ENCODE measurements at places on chromosomes 3 and 15.

GRCh38 chr3:61808999-61809398 is 247.6 kb downstream of the PTPRG start:
- no peak for DNase-seq

GRCh38 chr3:111761309-111761795 is 97.7 kb upstream of the PHLDB2 start:
- DNase-seq: peak; percentile 87

DNA sequence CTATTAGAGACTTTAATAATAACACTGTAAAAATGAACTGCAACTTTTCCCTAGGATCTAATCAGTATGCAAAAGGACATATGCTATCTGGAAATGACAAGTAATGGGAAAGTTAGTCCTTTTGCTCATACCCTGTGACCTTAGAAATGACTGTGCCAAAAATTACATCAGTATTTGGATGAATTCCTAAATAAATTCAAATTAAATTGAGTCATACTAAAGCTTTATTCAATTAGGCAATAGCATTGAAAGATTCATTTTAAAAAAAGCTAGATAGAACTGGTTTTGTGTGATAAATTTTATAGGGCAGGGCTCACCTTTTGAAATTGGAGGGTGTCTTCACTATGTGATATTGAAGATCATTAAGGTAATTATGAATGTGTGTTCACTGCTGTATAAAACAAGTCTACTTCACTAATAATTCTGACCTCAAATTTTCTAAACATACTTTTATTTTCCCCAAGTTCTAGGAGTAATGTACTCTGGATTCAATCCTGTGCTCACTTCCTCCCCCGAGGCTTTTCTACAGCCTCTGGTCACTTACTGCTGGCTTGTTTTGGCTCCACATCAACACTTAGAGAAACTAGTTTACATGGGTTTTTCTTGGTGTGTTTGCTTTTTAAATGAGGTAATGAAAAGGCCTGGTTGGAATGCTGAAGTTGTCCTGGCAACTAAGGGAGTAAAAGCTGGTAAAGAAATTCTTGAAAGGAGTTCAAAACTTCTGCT is 44.4 kb upstream of the SPTSSB start:
- peak; percentile 87 for DNase-seq

DNA sequence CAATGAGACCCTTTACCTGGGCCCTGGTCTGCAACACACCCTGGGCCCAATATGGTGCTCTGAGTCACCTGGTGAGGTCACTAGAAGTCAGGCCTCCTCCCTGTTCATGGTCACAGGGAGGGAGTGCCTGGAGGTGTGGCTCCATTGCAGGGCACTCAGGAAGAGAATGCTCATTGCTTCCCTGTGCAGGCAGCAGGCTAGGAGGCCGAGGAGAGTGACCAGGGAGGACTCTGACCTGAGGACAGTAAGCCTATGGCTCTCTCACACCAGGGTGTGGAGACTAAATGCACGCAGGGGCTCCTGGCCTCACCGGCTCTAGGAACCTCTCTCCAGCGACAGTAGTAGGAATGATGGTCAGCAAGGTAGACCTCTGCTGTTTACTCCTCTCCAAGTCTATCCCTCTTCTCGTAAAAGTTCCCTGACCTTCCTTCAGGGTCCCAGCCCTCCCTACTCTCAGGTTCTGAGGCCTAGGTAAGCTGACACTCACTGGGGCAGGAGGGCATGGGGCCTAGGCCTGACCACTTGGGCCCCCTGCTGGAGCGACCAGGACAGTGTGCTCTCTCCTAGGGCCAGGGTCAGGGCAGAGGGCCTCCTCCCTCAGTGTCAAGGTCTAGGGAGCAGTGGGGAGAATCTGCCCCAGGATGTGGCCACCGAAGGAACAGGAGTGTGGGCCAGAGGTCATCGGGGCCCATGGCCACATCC is 9.6 kb upstream of the SLCO2A1 start:
- no peak for DNase-seq

DNA sequence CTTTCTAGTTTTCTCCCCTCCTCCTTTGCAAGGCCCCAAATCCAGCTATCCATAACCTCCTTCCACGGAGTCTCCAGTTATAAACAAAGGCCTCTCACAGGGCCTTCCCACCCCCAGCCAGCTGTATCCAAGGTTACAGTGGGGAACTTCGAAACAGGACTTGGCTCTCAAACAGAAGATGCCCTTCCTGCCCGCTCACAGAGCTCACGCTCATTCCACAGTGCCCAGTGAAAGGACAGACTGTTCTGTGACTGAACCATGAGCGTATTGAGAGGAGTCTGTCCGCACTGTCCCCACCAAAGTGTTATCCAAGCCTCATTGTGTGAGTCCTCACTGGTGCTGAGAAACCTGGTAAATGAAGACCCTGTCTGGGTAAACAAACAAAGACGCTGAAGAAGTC is 35.4 kb downstream of the ARHGAP31 start:
- DNase-seq: no peak

GRCh38 chr3:71785532-71786216 is 726 bp upstream of the PROK2 start:
- DNase-seq: no peak

DNA sequence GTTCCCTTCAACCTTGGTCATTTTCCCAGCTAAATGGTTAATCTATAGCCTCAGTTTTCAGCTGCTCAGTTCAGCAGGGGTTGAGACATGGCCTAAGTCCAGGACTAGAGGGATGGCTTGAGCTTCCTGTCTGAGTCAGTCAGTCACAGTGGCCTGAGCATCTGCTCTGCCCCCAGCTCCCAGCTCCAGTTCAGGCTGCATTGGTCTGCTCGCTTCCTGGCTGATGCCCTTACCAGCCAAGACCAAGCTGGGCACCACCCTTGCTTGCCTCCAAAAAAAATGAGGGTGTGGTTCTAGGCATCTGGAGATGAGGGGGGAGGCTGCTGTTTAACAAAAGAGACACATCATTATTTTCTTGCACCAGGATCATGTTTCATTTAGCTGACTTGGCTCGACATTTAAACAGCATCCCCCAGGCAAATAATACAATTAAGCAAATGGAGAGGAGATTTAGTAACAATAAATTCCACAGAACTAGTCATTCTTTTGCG is 70.7 kb downstream of the WNT5A start:
- DNase-seq: peak; percentile 84

GRCh38 chr3:14118400-14119381 is 6.0 kb downstream of the CHCHD4 start:
- DNase-seq: peak; percentile 82

DNA sequence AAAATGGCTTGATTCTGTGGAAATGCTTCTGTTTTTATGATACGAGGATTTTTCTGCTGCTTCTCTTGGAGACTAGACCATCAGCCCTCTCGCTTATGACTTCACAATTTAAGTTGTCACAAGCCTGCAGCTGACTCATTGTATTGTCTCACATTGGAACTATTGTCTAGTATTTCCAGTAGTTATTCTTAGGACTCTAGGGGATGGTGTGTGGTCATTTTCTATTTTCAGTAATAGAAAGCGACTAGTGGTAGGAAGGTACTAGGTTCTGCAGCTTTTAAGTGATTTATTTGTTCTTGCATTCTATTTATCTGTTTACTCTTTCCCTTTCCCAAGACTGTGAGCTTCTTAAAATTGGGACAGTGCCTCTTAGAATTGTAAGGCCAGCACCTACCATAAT is 66.3 kb upstream of the CRTC3 start:
- DNase-seq: peak; percentile 42

DNA sequence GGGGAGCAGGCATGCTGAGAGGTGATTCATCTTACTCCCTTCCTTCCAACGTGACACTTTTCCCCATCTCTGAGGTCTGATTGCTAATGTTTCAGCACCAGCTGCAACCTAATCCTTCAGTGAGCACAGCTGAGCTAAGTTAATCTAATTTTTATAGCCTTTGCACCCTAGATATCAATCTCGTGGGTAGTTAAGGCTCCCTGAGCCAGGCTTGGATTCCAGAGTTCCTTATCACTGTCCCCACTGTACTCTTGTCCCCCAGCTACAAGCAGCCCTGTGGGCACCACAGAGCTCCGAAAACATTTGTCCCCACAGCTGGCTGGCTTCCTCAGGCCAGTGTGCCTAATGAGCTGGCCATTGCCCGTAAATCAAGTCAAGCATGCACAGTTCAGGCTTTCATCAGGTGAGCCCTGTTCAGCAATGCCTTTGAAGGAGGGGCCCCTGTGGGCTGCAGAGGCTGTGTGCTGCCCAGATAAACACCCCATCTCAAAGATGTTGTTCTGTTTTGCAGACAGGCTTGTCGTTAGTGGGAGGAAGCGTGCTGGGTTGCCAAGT is 376.9 kb upstream of the RASGRP1 start:
- no peak for DNase-seq

DNA sequence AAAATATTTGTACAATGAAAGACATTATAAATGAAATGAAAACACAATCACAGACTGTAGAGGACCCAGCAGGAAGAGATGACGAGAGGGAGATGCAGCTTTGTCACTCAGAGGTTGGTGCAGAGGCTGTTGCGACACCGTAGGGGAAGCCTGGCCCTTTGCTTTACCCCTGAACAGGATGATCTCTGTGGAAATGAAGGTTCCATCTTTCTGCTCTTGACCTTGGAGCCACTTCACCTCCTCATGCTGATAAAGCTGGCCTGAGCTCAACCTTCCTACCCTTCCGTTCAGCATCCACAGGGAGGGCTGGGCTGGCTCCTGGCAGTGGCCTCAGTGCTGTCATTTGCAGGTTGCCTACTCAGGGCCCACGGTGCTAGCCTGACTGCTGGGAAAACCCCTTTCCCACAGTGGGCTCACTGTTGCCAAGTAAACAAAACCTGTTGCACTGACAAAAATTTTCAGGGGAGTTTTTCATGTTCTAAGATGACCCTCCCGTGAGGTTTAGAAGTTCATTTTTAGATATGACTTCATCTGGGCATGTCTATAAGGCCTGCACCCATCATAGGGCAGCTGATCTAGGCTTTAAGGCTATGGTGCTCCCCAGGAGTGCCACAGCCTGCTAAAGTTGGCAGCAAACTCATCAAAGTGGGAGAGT is 3.0 kb upstream of the CD80 start:
- no peak for DNase-seq

GRCh38 chr15:90829942-90830440 is 38.4 kb upstream of the FURIN start:
- no peak for DNase-seq

DNA sequence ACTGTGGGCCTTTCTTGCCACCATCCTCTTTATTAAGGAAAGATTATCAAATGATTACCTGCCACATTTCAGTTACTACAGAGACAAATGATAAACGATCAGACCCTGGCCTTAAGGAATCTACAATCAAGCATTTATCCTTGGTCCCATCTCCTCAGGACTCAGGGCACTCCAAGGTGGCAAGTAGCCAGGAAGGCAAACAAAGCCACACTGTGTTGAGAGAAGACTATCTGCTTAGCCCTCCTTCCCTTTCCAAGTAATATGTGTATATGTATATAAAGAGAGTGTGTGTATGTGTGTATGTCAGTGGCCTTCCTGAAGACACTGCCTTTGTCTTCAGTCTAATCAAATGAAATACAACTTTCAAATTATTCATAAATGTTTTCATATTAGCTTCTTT is 490.1 kb upstream of the ATP11B start:
- DNase-seq: no peak

DNA sequence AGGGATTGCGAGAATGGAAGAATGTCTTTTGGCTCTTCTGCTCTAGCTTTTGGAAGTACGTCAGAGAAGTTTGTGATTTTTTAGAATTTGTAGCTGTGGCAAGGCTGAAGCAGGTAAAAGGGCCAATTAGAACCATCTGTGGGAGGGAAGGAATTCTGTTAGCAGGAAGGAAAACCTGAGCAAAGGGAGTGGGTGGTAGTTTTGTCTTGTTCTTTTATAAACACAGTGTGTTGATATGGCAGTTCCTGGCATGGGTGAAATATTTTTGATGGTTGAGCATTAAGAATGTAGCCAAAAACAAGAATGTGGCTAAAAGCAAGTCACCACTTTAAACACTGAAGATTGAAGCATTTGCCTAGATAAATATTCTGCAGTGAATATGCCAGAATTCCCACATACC is 23.8 kb downstream of the DAG1 start:
- peak; percentile 90 for DNase-seq

GRCh38 chr3:105571005-105571404 is 204.3 kb downstream of the ALCAM start:
- no peak for DNase-seq

DNA sequence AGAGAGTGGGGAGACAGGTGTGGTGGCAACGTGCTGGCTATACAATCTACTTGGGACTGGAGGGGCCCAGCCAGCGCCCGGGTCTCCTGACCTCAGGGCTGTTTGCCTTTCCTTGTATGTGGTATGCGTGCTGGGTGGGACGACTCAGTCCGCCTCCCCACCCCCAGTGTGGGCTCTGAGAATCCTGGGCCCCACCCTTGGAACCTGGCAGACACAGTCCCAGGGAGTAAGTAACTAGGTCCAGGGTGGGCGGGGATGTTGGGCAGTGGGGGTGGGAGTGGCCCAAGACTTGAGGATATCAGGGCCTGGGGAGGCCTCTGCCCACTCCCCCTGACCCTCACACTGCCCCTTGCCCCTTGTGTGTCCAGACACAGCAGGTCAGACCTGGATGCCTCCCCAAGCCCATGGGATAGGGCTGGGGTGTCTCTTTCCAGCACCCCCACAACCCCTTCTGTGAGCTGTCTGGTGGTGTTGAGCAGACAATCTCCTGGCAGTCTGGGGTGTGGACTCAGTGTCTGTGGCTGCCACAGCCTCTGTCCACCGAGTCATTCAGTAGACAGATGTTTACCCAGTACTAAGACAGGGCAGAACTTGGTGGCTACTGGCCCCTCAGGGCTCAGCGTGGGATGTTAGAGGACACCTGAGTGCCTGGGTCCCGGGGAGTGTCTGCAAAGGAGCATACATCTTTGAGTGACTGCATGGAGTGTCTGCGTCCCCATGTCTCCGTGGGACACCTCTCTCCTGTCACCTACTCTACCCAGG is 1.3 kb downstream of the CHST13 start:
- no peak for DNase-seq

GRCh38 chr15:74958320-74958907 is 1.8 kb upstream of the RPP25 start:
- DNase-seq: no peak

GRCh38 chr15:28020644-28021043 is 78.5 kb downstream of the OCA2 start:
- no peak for DNase-seq

GRCh38 chr3:23389686-23390085 is 186.6 kb downstream of the UBE2E2 start:
- no peak for DNase-seq

Data from fibroblast of lung (primary cell).